Spinal cord (tissue), 10 donors: ENCODE measurements at places on chromosomes 6 and 20.

DNA sequence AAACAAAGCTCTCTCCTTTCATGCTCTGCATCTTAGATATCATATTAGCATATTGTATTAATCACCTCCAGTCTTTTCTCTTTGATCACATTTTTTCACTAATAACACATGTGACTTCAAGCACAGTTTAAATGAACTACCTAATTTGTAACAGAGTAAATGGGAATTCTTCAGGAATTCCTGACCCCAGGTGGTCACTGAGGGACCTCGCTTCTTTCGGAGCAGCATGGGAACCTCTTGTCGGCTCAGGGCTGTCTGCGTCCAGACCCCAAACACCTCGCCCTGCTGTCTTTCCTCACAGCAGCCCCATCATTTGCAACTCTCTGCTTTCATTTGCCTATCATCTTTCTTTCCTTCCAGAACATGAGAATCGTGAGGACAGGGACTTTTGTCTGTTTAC lies 103.5 kb downstream of the DACT2 start:
- DNase-seq = no peak

DNA sequence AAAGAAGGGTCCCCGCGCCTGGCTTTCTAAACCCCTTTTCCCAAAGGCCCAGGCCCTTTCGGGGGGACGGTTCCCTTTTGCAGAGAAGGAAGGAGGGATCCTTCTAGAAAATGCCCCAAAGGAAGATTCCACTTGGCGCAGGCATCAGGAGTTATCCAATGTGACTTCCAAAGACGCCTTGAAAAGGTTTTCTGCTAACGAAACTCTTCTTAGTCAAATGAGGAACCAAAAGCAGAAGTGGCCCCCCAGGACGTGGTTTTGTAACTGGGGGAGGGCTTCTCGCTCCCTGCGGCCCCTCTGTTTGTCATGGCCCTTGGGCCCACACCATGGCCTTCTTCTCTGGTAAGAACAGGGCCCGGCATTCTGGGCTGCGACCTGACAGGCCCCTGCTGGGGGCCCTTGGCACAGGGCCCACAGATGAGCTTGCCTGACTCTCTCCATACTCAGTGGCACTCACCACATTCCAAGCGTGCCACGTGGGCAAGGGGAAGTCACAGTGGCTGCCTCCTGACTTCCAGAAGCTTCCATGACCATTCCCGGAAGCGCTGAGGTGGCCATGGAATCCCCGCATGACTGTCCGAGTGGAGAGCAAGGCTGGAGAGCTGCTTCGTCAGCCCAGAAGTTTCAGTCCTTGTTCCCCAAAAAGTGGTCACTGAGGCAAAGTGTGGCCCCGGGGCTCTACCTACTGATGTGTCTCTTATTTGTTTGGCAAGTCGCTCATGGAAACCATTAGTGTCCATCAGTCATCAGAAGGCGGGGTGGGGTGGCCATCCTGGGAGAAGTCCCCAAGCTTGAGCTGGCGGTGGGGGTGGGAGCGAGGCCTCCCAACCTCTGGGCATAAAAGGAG lies 834 bp upstream of the CTSZ start:
- DNase-seq = no peak

DNA sequence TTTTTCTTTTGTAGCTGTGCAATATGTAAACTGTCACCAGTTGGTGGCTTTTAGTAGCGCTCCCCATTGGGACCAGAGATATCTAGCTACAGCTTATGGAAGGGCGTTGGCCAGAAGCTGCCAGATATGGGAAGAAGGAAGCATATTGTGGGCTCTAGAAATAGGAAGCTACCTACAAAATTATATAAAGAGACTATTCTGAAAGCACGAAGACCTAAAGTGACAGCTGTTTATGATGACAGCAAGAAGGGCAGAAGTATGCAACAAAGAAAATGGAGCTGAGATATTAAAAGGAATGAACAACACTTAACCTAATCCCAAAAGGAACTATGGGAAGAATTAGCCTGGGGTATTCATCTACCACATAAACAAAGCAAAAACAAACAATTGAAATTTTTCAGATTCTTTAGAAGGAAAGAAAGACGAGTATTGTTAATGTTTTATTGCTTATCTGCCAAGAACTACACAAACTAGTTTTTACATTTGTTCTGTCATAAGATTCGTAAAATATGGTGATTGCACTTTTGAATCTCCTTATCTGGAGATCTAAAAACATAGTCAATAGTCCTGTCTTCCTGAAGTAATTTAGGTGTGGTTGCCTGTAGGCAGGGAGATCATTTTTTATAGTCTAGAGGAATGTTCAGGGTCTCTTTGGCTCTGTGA lies 81.6 kb downstream of the NCOA7 start:
- DNase-seq = no peak

DNA sequence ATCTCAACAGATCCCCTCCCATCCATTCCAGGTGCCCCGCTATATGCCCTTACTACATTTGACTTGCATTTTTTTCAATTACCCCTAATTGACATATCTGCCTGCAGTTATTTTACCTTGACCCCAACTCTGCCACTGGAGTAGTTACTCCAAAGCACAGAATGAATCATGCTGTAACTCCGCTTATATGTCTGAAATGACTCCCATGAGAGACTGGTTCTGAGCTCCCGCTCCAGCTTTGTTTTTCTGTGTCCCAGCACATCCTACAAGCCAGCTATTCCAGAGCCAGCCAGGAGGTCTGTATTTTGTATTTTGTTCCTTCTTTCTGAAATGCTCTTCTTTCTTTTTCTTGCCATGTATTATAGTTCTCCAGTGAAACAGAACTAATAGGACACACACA lies 10.9 kb upstream of the NOX3 start:
- DNase-seq = no peak

DNA sequence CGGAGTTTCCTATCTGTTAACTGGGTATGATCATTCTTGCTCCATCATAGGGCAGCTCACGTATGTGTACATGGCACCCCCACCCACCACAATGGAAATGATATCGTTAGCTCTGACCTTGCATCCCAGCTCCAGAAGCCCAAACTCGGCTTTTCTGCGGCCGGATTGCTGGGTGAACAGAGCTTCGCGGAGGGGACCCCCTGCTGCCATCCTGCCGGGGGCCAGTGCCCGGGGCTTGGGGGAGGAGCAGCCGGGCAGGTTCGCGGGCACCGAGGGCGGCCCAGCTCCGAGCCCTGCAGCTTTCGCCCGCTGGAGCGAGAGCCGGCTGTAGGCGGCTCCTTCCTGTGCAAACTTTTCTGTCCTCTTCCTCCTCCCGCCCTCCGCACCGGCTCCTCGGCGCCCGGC lies 24.9 kb upstream of the FUCA2 start:
- no peak for DNase-seq

DNA sequence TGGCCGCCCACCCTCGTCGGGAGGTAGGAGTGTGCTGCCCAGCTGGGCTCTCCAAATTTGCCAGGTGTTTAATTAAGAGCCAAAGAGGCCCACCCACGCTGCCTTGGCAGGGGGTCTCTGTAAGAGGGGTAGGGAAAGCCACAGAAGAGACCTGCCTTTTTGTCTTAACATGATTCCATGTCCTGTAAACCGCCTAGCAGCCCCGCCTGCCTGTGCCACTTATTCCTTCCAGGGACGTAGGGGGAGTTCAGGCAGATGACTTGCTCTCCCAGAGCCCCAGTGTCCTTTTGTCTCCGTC lies 2.1 kb downstream of the FAM210B start:
- DNase-seq = peak; percentile 20

GRCh38 chr6:147579667-147580066 lies 71.2 kb downstream of the SAMD5 start:
- no peak for DNase-seq

DNA sequence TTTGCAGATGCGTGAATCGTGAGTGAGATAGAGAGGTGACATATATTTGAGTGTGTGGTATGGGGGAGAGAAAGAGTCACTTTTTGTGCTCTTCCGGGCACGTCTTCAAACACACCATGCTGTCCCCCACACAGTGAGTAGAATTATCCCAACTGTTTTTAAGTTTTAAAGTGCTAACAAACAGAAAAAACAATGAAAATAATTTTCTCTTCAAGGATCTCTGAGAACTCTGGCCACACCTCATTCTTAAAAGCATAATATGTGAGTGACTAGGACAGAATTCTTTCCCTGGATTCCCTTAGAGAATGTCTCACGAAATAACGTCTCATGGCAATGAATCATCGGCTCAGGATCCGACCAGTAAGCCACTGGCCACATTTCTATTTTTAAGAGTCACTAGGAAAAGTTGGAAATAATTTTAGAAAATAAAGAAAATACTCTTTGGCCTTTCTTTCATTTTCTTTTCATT lies 235.7 kb upstream of the ZNF217 start:
- no peak for DNase-seq

DNA sequence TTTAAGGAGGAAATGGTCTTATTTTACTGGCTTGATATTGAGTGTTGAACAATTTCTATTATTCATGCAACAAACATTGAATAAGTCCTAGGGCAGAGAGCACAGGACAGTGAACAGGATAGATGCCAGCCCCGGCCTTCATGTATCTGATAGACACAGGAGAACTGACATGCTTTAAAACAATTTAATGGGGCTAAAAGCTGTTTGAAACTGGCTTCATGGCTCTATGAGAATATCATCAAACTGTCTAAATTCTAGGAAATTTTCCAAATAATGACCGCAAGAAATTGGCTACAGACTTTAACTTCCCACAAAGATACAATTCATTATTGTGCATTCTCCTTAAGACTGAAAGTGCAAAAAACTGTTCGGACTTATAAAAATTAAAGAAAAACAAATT lies 69.0 kb downstream of the ID4 start:
- DNase-seq = no peak

DNA sequence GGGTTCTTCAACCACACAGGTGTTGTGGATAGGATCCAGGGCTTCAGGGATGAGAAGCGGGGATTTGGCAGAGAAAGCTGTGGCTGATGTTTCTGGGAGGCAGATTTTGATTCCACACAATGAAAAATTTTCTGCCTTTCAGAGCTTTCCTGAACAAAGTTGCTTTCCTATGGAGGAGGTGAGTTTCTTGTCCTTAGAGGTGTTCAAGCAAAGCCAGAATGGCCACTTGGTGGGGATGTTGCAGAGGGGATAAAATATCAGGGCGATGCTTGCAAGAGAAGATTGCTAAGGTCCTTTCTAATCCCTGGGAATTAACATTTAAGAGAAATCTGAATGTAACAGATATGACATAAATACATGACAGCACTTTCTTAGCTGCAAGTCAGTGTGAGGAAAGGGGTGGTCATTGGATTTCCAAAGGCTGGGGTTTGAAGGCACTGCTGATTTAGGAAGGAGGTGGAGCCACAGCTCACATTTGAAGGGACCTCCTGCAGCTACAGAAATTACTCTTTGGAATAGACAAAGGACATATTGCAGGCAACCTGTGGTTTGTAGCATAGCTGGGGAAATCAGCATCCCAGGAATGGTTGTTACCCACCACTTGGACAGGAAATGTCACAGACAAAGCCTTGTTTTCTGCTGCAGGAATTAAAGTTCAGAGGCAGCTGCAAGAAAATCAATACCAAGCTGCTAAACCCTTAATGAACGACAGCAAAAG lies 271.1 kb upstream of the CHD6 start:
- DNase-seq = no peak

- no peak for DNase-seq
Observed at GRCh38 chr20:33992145-33992922, 1.4 kb upstream of the RALY start.

- no peak for DNase-seq
Observed at GRCh38 chr6:98014442-98015201, 731.6 kb upstream of the MMS22L start.

- DNase-seq = no peak
Observed at GRCh38 chr6:106118835-106119431, 32.8 kb downstream of the PRDM1 start.

DNA sequence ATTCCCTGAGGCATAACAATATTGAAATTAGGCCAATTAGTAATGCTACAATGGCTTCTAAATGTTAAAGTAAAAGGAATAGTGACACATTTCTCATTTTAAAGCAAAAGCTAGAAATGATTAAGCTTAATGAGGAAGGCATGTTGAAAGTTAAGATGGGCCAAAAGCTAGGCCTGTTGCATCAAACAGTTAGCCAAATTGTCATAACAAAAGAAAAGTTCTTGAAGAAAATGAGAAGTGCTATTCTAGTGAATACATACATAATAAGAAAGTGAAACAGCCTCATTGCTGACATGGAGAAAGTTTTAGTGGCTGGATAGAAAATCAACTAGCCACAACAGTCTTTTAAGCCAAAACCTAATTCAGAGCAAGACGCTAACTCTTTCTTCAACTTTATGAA lies 12.9 kb downstream of the OR2A4 start:
- no peak for DNase-seq
